Mammary epithelial cell (primary cell): ENCODE measurements at places on chromosomes 12 and 14. TPM values are rescaled to one million over a fixed set of nuclear protein-coding genes. Genes with fewer than 3 reads are reported as not detected.
A peak's percentile ranks its signal among the peaks of the same experiment; 100 is the strongest.

DNA sequence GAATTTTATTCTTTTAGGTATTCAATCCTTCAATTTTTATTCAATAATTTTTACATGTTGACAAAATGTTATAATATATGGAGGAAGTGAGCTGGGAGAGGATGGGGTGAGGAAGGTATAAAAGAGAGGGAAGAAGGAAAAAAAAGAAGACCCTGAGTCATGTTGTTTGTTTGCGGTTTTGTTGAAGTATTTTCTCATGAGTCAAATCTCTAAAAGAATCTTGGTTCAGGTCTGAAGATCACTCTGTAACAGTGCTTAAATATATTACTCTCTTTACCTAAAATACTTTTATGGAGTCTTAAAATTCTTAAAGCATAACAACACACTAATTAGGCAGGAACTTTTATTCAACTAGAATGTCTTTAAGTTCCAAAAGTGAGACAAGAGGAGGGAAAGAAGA, 489.6 kb upstream of the GARIN6 start:
- no peak for DNase-seq

DNA sequence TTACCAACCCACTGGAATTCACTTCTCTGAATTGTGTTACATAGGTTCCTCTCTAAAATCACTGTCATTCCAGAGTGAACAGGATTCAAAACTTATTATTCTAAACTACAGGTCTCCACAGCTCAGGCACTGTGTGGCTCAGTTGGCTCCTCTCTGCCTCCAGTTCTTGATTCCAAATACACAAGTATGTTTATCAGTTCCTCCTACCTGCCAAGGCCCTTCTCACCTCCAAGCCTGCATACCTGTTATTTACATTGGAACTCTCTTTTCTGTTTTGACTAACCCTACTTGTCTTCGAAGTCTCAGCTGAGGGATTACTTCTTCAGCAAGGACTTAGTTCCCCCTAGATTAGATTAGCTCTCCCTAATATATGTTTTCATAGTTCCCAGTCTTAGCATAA, 397.6 kb upstream of the TMTC1 start:
- DNase-seq = no peak

GRCh38 chr14:76904100-76904739, 78.0 kb downstream of the LRRC74A start:
- DNase-seq = peak; percentile 42

- no peak for DNase-seq
These were observed 3.9 kb downstream of the ANO4 start for GRCh38 chr12:100798286-100799160.

GRCh38 chr12:119151445-119152026, 27.2 kb upstream of the HSPB8 start:
- no peak for DNase-seq

- no peak for DNase-seq
These were observed 614.8 kb downstream of the DIO2 start for GRCh38 chr14:79596551-79596950.

DNA sequence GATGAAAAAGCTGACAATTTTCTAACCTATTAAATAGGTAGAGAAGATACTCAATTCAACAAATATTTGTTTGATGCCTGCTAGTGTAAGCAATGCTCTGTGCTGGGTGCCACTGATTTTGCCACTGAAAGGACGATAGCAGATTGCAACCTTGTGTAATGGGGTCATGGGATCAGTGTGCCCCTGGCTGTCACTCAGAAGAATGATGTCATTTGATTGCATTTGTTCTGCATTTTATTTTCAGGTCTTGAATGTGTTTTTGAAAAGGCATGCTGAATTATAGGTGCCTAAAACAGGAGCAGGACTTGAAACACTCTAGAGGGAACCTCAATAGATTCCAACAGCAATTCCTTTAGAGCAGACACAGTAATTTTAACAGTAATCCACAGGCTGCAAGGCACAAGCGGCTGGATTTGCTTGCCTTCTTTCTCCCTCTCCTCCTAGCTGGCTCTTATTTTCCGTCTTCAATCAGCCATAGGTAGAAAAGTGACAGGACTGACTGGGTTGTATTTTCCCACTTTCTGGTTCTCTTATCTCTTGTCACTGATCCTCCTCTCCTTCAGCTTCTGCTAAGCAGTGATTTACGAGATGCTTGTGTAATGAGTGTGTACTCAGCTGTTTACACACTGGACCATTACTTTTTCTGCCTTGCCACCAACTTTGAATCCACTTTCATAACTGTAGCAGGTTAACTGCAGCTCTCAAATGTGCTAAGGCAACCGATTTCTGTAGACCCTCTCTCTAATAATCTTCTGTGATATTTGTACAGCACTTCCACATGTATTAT, 4.1 kb downstream of the PLXNC1 start:
- no peak for DNase-seq

DNA sequence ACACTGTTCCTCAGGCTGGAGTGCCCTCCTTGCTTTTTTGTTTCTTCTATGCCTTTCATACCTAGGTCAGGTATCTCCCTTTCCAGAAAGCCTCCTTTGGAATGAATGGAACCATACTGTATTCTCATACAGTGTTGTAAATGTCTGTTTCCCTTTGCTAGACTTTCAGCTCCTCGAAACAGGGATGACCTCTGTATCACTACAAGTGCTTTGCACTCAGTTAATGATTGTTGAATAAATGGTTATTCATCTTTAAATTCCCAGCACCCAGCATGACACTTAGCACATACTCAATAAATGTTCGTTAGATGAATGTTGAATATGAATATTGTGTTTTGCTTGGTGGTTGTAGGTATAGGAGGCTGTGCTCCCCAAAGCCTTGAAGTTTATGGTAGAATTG, 5.9 kb upstream of the TULP3 start:
- no peak for DNase-seq

DNA sequence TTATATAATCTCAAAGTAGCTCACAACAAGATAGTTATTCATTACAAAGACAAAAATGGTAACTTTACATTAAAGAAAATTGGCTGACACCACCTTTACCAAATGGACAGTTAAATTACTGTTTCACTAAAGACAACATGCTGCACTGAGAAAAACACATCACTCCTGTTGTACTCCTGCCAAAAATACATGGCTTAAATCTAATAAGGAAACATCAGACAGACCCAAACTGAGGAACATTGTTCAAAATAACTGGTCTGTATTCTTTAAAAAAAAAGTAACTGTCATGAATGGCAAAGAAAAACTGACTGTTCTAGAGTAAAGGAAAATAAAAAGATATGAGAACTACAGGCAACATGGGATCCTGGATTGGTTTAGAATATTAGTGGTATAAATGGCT, 151.3 kb upstream of the DCN start:
- no peak for DNase-seq

- no peak for DNase-seq
These were observed 92.7 kb downstream of the AKAP6 start for GRCh38 chr14:32421781-32422180.

DNA sequence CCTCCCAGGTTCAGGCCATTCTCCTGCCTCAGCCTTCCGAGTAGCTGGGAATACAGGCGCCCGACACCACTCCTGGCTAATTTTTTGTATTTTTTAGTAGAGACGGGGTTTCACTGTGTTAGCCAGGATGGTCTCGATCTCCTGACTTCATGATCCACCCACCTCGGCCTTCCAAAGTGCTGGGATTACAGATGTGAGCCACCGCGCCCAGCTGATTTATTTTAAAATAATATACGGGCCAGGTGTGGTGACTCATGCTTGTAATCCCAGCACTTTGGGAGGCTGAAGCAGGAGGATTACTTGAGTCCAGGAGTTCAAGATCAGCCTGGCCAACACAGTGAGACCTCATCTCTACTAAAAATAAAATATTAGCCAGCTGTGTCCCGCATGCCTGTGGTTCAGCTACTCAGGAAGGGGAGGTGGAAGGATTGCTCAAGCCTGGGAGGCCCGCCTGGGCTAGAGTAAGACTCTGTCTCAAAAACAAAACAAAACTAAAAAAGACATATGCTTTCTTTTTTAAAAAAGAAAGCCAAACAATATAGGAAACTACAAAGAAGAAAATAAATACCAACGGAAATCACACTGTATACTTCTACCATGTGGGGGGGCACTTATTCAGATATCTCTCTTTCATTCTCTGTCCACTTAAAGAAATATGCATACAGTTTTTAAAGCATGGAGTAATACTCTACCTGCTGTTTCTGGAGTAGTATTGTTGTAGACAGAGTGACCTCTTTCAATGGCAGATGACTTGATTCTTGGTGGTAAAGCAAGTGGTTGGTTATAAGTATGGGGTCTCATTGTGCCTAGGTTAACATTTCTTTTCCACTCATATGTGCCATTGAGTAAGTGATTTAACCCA, 930 bp upstream of the MIA2 start:
- DNase-seq = peak; percentile 43

- DNase-seq = peak; percentile 49
These were observed 37.3 kb downstream of the PTGER2 start for GRCh38 chr14:52351233-52352060.

- no peak for DNase-seq
These were observed 71.1 kb upstream of the ZDHHC17 start for GRCh38 chr12:76692846-76693245.

- peak; percentile 46 for DNase-seq
These were observed 895 bp downstream of the SLC7A8 start for GRCh38 chr14:23182372-23183157.

GRCh38 chr14:94356379-94357056, 31.9 kb downstream of the SERPINA1 start:
- DNase-seq = no peak

DNA sequence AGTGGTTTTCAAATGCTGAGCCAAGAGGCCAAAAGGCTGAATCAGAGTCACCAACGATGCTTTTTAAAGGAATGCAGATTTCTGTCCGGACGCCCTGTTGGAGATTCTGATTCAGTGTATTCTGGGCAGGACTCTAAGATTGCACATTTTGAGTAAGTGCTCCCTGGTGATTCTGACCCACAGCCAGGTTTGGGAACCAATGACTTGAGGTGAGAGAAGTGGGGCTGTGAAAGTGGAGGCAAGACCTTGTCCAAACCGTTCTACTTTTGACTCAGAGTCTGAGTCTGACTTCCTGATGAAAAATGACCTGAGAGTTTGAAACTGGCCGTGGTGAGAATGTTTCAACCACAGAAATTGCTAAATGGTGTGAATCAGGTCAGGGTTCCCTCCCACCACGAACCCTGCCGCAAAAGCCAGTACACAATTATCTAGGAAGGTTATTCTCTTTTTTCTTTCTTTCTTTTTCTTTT, 90.2 kb downstream of the NTN4 start:
- DNase-seq = peak; percentile 90

DNA sequence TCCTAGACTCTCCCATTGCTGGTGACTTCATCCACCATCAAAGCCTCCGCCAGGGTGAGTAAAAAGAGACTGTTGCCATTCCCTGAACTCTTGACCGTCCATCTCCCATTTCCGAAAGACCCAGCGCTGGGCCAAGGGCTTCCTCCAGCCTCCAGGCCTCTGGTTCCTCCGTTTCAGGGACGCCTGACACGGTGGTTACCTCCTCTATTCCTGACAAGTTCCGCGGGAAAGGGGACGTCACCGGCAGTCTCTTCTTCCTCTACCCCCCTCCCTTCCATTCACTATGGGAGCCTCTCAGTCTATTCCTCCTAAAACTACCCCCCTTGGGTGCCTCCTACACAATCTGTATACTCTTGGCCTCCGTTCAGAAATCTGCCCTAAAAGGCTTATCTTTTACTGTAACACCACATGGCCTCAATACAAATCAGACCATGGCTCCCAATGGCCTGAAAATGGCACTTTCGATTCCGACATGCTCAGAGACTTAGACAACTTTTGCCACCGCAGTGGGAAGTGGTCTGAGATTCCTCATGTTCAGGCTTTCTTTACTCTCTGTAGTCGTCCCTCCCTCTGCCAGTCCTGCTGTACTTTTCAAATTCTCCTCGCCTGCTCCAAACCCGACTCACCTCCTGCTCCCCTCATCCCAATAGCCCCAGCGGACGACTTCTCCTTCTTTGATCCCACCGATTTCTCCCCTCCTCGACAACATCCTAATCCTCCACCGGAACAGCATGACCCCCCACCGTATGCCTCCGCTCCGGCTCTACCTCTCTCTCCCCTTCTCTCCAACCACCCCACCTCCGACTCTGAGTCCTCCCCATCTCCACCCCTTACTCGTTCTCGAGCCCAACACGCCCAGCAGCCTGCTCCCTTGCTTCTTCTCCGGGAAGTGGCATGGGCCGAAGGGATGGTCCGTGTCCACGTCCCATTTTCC, 70.4 kb downstream of the MOK start:
- DNase-seq = no peak

GRCh38 chr14:36221112-36221511, 44.6 kb upstream of the PTCSC3 start:
- DNase-seq = no peak

- DNase-seq = peak; percentile 64
These were observed 87.8 kb upstream of the PSMC1 start for GRCh38 chr14:90168425-90169105.

GRCh38 chr12:112854344-112854743, 52.4 kb upstream of the OAS1 start:
- DNase-seq = no peak

- peak; percentile 1 for DNase-seq
These were observed 607 bp downstream of the OS9 start for GRCh38 chr12:57694459-57695019.

DNA sequence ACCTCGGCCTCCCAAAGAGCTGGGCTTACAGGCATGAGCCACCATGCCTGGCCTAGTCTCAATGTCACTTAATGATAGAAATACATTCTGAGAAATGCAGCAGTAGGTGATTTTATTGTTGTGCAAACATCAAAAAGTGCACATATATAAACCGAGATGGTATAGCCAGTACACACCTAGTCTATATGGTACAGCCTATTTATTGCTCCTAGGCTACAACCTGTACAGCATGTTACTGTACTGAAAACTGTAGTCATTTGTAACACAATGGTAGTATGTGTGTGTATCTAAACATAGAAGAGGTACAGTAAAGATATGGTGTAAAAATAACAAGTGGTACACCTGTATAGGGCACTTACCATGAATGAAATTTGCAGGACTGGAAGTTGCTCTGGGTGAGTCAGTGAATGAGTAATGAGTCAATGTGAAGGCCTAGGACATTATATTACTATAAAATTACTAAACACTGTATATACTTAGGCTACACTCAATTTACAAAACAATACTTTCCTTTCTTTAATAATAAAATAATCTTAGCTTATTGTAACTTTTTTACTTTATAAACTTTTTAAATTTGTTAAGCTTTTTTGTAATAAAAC, 166.7 kb upstream of the SYT1 start:
- peak; percentile 66 for DNase-seq

The CAPS2 gene
- total RNA-seq = 8.5 TPM

The SMIM41 gene
- total RNA-seq = not detected in 2 replicates

The OTX2 gene
- total RNA-seq = not detected

The PLA2G1B gene
- not detected in 2 replicates for total RNA-seq

The SYCP3 gene
- 0.50 TPM for total RNA-seq

The FAM234B gene
- 9.5 TPM for total RNA-seq

The IL22 gene
- not detected in 2 replicates for total RNA-seq

The SUSD6 gene
- 34.8 TPM for total RNA-seq

The MYH6 gene
- not detected in 2 replicates for total RNA-seq

The EID3 gene
- total RNA-seq = 5.8 and 6.3 TPM in 2 replicates
